ENCODE measurements at places on chromosomes 11 and 22.
A peak's percentile ranks its signal among the peaks of the same experiment; 100 is the strongest.

- no peak for DNase-seq
Measured at GRCh38 chr11:78828676-78829075, 254.0 kb upstream of the NARS2 start.

- DNase-seq = no peak
Measured at GRCh38 chr11:2178906-2179494, 7.4 kb upstream of the TH start.

GRCh38 chr11:125359130-125359529, 136.9 kb downstream of the FEZ1 start:
- no peak for DNase-seq

DNA sequence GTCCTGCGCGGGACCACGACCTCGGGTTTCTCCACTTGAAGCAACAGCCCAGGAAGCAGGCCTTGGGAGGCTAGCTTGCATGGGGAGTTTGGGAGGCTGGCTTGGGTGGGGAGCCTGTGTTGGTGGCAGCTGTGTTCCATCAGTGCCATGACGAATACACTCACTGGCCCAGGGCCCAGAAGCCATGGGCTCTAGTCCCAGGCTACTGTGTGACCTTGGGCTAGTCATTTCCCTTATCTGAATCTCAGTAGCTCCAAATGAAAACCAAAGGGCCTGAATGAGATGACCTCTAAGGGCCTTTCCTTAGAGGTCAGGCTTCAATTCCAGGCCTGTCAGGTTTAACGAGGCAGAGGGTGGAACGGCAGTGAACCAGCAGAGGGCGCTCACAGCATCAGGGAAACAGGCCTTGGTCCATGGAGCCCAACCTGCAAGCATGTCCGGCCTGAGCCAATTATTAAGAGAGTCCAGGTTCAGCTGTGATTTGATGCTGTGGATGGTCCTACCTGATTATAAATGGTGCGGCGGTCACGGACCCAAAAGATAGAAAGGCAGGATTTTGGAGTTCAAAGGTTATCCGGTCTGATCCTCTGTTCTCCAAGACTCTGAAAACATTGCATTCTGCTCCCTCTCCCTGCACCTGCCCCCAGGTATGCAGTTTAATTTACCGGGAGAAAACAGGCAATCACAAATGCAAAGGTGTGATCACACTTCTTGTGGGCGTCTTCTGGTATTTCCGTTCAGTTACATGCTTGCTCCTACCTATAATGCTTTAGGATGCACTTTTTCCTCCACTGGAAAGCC, 15.9 kb downstream of the PTPN5 start:
- DNase-seq = no peak

GRCh38 chr11:62507125-62507422, 39.5 kb downstream of the AHNAK start:
- DNase-seq = no peak

- DNase-seq = no peak
Measured at GRCh38 chr11:32893093-32893342, 407 bp downstream of the QSER1 start.

GRCh38 chr22:47298017-47298785, 535.8 kb downstream of the TBC1D22A start:
- DNase-seq = no peak

- DNase-seq = no peak
Measured at GRCh38 chr11:90134478-90135003, at the start of gene NAALAD2. Gene NAALAD2, plus strand, starts transcription at chr11:90134663. Its CDS starts 96 bp downstream, at chr11:90134759.

- DNase-seq = no peak
Measured at GRCh38 chr22:38213990-38214301, 12.2 kb downstream of the MAFF start.

GRCh38 chr11:99687320-99687719, 666.6 kb downstream of the CNTN5 start:
- no peak for DNase-seq

GRCh38 chr11:12569499-12570425, 104.5 kb upstream of the TEAD1 start:
- DNase-seq = no peak

DNA sequence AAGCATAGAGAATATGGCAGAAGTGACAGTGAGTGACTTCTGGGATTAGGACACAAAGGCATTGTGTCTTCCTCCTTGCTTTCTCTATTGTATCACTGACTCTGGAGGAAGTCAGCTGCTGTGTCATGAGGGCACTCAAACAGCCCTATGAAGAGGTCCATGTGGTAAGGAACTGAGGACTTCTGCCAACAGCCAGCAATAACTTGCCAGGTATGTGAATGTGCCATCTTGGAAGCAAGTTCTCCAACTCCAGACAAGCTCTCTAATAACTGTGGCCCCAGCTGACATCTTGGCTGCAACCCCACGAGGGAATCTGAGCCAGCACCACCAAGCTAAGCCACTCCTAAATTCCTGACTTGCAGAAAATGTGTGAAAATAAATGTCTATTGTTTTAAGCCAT, 83.6 kb upstream of the ZBED5 start:
- DNase-seq = no peak

DNA sequence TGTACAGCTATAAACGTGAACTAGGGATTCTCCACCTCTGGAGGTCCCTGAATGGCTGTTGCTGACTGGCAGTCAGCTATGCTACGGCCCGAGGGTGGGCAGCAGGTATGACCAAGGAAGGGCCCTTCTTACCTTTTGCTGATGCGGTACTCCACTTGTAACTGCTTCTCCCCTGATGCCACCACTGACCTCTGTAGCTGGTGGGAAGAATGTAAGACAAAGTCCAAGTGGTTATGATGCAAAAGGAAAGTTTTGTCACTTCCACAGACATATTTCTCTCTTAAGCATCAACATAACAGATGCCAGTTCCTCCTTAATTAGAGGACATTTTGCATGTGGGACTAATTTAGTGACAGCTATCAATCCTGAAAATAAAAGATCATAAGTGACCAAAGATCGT, 32.2 kb downstream of the P4HA3 start:
- DNase-seq = no peak

DNA sequence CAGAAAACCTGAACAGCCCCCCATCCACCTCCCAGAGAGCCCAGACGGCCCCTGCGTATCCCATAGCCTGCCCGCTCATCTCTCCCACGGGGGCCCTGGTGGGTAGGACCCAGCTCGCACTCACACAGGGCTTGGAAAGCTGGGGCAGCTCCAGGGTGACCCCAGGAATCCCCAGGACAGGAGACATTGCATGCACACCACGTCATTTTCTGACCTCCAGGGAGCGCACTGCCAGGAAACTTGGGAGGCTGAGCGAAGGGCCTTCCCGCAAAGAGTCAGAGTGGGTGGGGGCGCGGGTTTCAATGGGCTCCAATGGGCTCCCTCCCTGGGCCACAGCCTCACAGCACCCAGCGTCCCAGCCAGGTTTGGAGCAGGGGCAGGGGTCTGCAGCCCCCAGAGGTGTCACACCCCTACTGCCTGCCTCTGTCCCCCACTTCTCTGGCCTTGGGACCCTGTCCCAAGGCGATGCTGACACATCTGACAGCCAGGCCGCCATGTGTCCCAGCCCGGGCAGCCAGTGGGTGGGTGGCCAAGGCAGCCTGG, 8.2 kb upstream of the SYT8 start:
- DNase-seq = no peak

DNA sequence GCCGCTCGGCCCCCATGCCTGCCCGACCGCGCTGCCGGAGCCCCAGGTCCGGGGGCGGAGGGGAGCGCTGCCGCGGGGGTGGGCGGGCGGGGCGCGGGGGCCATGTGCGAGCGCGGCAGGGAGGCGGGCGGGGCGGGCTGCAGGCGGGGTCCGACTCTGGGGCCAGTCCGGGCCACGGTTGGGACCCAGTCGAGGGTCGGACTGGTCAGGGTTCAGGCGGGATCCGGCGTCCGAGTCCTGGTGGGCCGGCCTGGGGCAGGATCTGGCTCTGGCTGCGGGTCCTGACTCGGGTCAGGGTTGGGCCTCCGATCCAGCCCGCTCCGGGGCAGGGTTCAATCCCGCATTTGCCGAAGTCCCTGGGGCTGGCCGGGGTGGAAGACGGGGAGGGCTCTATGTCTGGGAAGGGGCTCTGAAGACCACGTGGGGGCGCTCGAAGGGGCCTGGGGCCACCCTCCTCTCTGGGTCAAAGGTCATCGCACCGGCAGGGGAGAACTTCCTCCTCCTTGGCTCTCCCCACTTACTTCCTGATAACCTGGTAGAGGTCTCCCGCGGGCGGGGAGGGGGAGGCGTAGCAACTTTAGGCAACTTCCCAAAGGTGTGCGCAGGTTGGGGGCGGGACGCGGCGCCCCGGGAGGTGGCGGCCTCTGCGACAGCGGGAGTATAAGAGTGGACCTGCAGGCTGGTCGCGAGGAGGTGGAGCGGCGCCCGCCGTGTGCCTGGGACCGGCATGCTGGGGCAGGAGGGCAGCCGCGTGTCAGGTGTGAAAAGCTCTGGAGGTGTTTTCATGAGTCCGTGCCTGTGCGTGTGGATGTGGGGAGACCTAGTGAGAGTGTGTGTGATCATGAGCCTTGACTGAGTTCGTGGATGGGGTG, 603 bp downstream of the ESRRA start:
- DNase-seq = peak; percentile 25

DNA sequence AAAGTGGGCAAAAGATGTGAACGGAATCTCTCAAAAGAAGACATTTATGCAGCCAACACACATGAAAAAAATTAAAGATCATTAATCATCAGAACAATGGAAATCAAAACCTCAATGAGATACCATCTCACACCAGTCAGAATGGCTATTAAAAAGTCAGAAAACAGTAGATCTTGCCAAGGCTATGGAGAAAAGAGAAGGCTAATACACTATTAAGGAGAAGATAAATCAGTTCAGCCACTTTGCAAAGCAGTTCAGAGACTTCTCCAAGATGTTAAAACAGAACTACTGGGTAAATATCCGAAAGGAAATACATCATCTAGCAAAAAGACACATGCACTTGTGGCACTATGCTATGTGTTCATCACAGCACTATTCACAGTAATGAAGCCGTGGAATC, 388.2 kb upstream of the LUZP2 start:
- DNase-seq = no peak

DNA sequence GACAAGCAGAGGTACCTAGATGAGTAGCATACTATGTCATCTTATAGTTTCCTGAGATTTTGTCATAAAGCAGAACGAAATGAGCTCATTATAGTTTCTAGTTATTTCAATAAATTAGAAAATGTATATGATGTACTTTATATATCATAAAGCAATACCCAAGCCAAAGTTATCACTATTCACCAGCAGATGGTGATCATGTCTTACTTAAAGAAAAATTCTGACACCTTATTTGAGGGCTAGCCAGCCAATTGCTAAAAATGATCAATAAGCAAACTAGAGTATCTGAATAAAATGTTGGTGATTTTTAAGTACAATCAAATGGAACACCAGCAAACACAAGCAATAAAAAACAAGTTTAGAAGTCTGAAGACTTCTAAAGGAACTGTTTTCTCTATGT, 44.1 kb downstream of the RSF1 start:
- DNase-seq = peak; percentile 4

DNA sequence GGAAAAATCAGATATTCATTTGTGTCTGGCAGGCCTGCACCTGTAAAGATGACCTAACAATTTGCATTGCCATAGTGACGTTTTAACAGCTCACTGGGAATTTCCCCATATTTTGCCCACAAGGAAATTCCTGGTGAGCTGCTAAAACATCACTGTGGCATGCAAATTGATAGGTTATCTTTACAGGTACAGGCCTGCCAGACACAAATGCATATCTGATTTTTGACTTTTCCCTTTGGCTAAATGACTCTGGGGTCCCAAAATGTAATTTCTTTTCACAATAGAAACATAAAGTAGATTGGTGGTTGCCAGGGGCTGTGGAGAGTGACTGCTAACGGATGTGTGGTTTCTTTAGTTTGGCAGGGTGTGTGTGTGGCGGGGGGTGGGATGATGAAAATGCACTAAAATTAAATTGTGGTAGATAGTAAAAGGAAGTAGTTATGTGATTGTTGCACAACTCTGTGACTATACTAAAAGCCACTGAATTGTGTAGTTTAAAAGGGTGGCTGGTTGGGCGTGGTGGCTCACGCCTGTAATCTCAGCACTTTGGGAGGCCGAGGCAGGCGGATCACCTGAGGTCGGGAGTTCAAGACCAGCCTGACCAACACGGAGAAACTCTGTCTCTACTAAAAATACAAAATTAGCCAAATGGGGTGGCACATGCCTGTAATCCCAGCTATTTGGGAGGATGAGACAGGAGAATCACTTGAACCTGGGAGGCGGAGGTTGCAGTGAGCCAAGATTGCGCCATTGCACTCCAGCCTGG, 18.5 kb upstream of the FEZ1 start:
- DNase-seq = no peak

DNA sequence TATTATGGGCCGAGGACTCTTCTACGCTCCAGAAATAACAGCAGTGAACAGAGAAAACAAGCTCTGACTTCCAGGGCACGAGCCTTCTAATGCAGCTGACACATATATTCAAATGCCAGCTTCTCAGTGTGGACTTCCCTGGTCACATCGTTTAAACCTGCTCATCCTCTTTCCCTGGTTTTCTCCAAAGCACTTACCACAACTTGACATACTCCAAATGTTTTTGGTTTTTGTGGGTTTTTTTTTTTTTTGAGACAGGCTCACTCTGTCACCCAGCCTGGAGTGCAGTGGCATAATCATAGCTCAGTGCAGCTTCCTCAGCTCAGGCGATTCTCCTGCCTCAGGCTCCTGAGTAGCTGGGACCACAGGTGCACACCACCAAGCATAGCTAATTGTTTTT, 105.5 kb downstream of the MICAL3 start:
- no peak for DNase-seq

- no peak for DNase-seq
Measured at GRCh38 chr22:17728786-17729185, 45.5 kb downstream of the BID start.

GRCh38 chr22:31618057-31618456, 44.0 kb downstream of the PISD start:
- peak; percentile 53 for DNase-seq
